ENCODE measurements at places on chromosomes 13 and 19. TPM values are rescaled to one million over a fixed set of nuclear protein-coding genes. Genes with fewer than 3 reads are reported as not detected.

- no peak for DNase-seq
Observed at GRCh38 chr19:56946159-56946558, 105.6 kb upstream of the PEG3 start.

DNA sequence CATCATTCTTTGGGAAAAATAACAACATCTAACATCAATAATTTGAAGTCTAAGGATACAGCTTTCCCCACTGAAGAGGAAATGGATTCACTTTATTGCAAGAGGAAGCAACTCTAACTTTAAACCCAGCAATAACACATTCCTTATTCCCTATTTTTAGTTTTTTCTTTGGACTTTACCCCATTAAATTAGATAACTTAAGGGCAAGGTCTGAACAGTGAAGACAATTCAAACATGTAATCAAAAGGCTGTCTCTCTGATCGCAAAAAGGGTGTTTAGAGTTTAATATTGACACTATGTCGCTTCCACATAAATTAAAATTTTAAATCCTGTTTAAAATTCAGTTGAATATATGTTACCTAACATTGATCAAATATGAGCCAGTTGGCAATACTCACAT, 10.1 kb downstream of the EDNRB start:
- DNase-seq, result no peak

DNA sequence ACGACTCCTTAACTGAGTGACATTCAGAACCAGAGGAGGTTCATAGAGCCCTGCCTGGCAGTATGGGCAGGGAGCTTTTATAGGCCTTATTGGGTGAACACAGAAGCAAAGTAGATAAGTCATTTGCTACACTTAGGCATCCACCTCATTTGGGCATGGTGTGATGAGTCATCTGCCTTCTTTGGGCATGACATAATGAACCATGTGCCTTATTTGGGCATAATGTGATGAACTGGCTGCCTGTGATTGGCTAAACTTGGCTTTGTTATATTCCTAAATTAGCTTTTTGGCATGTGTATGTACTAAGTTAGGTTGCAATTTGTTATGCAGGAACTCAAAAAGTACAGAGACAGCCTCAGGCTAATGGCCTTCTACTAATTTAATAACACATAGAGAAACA, 2210.2 kb upstream of the PCDH20 start:
- no peak for DNase-seq

DNA sequence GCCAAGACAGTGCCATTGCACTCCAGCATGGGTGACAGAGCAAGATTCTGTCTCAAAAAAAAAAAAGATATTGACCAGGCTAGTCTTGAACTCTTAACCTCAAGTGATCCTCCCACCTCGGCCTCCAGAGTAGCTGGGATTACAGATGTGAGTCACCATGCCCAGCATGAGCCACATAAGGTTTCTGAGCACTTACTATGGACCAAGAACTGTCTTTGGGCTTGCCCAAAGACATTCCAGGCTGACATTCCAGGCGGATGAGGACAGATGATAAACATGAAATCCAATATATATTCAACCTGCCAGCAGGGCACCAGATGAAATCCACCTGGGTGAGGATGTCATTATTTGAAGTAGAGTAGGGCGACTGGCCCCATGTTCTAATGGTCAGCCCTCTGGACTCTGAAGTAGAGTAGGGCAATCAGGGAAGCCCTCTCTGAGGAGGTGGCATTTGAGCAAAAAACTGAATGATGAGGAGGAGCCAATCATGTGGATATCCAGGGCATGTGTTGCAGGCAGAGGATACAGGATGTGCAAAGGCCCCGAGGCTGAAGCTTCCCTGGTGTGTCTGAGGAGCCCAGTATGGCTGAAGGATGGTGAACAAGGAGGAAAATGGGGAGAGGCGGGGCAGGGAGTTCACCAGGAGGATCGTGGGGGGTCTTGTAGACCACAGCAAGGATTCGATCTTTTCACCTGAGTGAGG, 4.0 kb downstream of the C19orf38 start:
- no peak for DNase-seq

DNA sequence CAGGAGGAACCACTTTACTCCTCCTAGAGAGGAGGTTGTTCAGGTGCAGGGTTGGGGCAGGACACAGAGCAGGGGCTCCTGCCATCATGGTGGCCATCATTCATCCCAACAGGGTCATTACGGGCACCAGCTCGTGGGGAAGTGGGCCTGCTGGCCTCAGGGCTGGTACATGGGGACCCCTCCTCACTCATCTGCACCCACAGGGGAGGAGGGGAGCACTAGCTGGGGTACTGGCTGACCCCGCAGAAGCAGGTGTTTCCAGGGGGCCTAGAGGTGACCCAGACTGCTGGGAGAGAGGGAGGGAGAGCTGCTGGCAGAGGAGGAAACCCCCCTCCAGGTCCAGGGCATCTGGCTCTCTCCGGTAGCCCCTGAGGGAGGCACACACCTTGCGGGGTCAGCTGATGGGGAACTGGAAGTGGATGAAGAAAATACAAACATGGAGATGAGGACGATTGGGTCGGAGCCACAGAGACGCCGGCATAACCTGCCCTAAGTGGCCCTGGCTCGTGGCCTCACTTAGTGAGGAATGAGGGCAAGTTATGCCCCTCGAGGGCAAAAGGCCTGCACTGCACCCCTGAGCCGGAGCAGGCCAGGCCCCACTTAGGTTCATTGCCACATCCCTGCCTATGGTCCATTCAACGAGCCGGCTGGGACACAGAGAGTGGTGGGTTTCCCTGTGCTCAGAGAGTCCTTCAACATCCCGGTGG, 76.2 kb downstream of the SOX1 start:
- DNase-seq, result no peak

DNA sequence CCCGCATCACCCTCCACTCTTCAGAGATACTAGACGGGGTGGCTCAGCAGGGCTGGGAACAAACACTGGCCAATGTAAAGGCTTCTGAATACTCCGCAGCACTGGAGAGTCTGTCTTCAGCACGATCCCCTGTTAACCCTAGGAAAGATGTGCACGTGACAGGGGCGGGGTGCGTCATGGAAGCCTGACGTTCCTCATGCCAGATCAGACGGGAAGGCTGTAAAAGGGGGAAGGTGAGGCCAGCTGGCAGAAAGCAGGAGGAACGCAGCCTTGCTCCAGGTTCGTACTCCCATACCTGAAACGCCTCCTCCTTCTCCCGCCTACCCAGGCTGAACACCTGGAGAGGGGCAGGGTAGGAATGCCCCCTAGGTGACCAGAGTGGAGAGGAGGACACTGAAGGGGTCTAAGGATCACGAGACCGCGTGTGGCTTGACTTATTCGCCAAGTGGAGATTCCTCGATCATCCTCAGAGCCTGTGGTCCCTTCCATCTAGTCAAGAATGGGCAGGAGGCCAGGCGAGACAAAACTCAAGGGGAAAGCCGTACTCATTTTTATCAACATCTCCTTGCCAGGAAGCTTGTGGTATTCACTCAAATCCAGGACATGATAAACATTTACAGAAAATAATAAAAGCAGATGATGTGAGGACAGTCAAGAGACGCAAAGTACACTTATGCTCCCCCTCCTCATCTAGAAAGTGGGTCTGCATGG, 18.2 kb upstream of the FFAR2 start:
- no peak for DNase-seq

DNA sequence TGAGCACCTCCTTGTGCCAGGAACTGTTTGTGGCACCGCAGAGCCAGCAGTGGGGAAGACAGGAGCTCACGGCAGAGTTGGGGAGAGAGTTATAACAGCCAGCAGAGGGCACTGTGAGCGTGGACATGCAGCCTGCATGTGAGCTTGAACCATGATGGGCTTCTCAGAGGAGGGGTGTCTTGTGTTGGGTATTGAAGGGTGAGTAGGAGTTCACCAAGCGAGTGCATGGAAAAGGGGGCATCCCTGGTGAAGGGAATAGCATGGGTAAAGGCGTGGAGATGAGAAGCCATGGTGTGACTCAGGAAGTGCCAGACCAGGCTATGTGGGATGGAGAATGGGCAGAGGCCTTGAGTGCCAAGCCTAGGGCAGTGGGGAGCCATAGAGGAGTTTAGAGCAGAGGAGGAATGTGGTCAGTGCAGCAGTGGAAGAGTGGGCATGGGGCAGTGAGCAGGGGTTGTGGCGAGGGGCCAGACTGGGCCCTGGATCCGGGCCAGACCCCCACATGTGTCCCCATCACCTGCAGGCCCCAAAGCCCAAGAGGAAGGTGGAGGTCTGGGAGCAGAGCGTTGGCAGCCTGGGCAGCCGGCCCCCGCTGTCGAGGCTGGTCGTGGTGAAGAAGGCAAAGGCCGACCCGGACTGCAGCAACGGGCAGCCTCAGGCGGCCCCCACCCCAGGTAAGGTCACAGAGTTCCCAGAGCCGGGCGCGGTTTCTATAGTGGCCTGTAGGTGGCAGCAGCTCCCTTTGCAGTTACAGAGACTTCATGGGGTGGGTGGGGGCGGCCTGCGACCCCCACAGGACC, 11.8 kb upstream of the SHD start:
- peak; percentile 34 for DNase-seq

DNA sequence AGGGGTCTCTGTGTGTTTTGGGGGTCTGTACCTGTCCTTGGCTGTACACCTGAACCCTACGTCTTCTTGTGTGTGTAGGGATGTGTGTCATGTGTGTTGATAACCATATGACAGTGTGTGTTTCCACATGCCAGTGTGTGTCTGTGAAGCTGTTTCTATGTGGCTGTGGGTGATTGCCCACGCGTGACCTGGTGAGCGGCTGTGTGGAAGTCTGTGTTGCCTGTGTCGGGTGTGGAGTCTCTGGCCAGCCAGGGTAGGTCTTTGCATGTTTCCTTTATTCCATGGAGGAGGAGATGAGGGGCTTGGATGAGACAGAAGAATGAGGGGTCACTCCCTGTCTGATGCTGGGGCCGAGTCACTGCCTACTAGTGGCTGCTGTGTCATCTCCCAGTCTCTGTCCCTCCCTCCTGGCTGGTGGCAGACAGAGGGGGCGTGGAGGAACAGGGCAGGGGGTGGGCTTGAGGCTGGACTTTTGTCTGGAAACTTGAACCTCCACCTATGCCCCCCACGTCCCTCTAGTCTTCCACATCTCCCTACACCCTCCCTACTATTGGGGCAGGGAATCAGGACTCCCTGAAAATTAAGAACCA, 2.8 kb upstream of the FOSB start:
- DNase-seq, result no peak

DNA sequence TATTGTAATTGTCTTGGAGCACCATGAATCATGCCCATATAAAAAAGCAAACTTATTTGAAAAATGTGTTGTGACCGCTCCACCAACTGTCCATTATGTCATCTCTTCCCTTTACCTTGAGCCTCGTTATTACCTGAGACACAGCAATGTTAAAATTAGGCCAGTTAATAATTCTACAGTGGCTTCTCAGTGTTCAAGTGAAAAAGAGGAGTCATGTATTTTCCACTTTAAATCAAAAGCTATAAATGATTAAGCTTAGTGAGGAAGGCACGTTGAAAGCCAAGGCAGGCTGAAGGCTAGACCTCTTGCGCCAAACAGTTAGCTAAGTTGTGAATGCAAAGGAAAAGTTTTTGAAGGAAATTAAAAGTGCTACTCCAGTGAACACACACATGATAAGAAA, 210.5 kb downstream of the GPC6 start:
- DNase-seq, result no peak

DNA sequence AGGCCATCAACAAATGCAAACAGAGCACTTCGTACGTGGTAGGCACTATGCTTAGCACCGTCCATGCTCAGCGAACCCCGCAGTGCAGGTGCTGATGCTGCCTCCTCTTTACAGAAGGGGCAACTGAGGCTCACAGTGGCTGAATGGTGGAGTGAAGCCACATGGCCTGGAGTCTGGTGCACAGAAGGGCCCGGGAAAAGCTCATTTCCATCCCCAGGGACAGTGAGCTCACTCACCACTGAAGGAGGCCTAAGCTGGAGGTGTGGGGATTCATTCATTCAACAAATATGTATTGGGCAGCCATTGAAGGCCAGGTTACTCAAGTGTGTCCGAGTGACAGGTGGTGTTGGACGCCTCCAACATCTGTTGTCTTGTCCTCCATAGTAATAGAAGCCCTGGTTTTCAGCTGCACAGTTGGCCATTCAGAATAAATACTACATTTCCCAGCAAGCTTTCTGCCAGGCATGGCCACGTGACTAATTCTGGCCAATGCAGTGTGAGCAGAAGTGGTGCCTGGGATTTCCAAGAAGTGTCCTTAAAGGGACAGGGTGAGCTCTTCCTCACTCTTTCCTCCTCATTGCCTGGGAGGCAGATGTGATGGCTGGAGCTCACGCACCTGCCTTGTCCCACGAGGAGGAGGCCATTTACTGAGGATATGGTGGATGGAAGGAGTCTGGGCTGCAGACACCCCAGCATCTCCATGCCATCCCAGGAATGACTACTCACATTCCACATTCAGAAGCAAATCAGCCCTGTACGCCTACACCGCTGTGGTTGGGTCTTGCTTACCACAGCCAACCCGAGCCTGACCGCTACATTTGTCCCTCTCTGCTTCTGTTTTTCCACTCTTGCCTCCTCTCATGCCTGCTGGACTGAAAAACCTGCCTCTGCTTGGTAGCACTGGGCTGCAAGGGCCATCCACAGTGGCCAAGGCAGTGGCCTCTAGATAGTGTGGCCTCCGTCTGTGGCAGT, 2.3 kb upstream of the ZNRF4 start:
- DNase-seq, result no peak

DNA sequence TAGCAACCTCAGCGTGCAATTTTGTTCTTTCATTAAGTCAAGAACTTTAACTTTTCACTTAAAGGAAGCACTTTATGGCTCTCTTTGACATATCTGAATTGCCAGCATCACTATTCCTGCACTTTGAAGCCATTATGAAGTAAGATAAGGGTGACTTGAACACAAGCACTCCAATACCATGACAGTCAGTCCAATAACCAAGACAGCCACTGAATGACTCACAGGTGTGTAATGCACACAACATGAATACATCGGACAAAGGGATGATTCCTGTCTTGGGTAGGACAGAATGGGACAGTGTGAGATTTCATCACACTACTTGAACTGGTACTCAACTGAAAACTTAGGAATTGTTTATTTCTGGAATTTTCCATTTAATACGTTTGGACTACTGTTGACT, 233.7 kb upstream of the IPO5 start:
- no peak for DNase-seq

GRCh38 chr19:35044317-35045117, 3.0 kb downstream of the HPN start:
- peak; percentile 55 for DNase-seq

UBE2L5 gene
- total RNA-seq, result not detected

PRRG2 gene
- 0.54 TPM for total RNA-seq

FGF22 gene
- total RNA-seq, result not detected

PRR22 gene
- total RNA-seq, result 3.0 TPM

SIGLEC12 gene
- not detected for total RNA-seq

PINLYP gene
- 1.1 TPM for total RNA-seq

CTXN1 gene
- total RNA-seq, result not detected

ZNF583 gene
- total RNA-seq, result 4.6 TPM

POU4F1 gene
- not detected for total RNA-seq

AMER2 gene
- total RNA-seq, result not detected

Measured in heart right ventricle (tissue), 16 donors.